ENCODE measurements at places on chromosomes 11 and 22. TPM values are rescaled to one million over a fixed set of nuclear protein-coding genes. Genes with fewer than 3 reads are reported as not detected.
A peak's percentile ranks its signal among the peaks of the same experiment; 100 is the strongest.

DNA sequence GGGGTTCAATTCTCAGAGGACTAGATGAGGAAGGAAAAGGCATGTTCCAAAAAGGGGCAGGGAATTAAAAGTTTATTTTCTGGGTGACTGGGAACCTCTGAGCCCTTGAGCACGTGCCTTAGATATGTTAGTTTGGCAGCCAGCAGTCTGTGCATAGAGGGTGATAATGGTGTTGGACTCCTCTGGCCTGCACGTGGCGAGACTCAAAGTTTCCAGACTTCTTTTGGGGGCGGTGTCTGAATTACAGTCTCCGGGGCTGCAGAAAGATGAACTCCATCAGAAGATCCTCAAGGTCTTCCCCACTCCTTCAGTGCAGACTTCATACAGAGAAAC is 861 bp upstream of the ZNRF3 start:
- DNase-seq, result no peak

GRCh38 chr11:2934611-2935239 is 5.5 kb upstream of the PHLDA2 start:
- peak; percentile 62 for DNase-seq

GRCh38 chr22:25644122-25644521 is 79.6 kb downstream of the GRK3 start:
- no peak for DNase-seq

GRCh38 chr11:110990311-110990710 is 255.2 kb upstream of the POU2AF2 start:
- no peak for DNase-seq

- DNase-seq, result no peak
These were observed 143.0 kb downstream of the TBC1D22A start for GRCh38 chr22:46905415-46905814.

- no peak for DNase-seq
These were observed 3.8 kb downstream of the MUC5AC start for GRCh38 chr11:1161410-1162137.

DNA sequence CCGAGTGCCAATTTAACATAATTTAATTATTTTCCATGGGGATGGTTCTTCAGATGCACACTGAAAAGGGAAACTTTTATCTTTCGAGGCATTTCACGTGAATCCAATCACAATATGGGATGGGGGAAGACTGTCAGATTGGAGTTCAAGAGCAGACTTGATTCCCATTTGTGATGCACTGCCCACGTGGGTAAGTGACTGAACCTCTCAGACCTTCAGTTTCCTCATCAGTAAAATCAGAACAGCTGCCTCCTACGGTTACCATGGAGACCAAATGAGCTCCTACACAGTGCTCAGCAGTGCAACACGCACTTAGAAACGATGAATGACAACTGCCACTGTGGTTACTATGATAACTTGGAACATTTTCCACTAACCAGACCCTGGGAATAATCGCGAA is 21.7 kb downstream of the KIAA0930 start:
- no peak for DNase-seq

GRCh38 chr22:42344361-42344905 is 74.0 kb upstream of the TCF20 start:
- no peak for DNase-seq

DNA sequence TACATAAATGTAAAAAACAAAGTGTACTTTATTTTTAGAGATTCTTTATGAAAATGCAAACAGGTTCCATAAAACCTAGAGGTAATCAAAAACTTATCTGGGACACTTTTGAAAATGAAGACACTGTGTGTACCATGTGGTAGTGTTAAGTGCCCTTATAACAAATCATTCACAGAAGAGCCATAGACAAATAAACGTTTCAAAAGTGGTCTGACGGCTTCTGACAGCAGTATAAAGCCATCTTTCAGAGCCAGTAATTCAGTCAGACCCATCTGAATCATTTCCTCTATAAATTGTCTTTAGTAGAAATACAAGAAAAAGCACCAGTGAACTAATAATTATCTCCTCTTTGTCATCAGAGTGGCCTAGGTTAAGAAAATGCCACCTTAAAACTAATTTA is 100.0 kb downstream of the PAX6 start:
- no peak for DNase-seq

DNA sequence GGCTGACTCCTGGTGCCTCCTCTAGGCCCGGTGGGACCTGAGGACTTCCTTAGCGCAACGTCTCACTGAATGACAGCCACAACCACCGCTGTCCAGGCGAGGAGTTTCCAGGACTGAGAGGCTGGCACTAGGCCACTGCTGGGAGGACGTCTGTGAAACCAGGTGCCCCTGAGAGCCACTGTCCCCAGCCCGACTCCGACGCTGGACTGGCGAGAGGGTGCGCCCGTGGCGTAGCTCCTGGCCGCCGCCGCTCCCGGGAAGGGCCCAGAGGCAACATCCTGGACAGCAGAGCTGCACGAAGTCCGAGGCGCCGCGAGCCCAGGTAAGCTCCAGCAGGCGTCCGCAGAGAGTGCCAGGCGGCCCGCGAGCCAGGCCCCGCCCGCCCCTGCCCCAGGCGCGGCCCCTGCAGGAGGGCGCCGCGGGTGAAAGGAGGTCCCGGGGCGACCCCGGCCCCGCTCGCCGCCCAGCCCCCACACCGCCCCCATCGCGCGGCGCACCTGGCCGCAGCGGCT is 525 bp downstream of the DGCR2 start:
- DNase-seq, result no peak

DNA sequence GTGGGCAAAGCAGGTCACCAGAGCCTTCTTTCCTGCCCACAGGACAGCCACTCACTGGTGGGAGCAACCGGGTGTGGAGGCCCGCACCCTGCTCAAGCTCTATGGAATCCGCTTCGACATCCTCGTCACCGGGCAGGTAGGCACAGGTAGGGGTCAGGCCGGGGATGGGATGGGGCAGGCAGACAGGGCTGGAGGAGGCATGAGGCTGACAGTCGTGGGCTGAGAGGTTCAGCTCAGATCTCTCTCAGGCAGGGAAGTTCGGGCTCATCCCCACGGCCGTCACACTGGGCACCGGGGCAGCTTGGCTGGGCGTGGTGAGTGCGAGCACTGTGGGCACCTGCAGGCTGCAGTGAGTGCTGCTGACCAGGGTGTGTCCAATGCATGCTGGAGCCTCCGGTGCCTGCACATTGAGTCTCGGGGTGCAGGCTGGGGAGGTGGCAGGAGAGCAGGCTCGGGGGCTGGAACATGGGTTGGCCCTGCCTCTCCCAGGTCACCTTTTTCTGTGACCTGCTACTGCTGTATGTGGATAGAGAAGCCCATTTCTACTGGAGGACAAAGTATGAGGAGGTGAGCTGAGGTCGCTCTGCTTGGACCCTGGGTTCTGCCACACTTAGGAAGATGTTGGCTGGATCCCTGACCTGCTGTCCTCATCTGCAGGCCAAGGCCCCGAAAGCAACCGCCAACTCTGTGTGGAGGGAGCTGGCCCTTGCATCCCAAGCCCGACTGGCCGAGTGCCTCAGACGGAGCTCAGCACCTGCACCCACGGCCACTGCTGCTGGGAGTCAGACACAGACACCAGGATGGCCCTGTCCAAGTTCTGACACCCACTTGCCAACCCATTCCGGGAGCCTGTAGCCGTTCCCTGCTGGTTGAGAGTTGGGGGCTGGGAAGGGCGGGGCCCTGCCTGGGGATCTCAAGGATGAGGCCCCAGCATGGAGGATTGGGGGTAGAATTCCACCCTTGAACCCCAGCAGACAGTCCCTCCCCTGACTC is 6.3 kb downstream of the SLC7A4 start:
- DNase-seq, result no peak

DNA sequence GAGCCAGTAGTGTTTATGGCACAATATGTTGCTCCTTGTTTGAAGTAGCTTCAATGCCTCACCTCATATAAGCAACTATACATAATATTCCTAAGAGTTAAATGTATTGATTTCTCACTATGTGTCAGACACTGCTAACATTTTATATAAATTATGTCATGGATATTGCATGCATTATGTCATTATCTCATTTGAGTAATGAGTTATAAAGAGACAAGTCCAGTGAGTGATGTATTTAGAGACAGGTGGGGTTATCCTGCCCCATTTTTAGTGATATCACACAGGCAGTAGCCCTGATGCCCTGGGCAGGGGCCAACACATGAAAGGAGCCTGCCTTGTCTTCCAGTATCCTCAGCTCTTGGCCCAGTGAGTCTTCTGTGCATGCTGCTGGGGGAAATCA is 247.0 kb upstream of the SESN3 start:
- no peak for DNase-seq

GRCh38 chr22:45238957-45239680 is 1.6 kb downstream of the KIAA0930 start:
- DNase-seq, result no peak

GRCh38 chr11:13921545-13921944 is 41.0 kb upstream of the SPON1 start:
- no peak for DNase-seq

- no peak for DNase-seq
These were observed 39.0 kb downstream of the ADAMTS8 start for GRCh38 chr11:130389335-130389935.

DNA sequence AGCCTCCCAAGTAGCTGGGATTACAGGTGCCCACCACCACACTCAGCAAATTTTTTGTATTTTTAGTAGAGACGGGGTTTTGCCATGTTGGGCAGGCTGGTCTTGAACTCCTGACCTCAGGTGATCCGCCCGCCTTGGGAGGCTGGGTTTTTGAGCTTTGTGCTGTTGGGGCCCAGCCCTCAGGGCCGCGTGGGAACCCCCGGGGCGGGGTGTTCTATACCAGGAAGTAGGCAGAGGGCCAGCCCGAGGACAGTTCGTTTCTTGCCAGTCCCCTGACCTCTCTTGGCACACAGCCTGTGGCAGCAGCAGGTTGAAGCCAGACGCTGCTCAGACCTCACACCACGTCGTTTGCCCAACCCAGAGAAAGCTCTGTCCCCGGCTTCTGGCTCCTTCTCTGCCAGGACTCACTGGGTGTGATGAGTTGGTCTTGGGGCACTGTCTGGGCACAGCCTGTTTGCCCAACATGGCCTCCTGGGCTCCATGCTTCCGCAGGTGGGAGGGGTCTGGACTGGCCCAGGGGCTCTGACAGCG is 24.9 kb upstream of the CHKA start:
- no peak for DNase-seq

BBOX1 gene
- not detected for total RNA-seq

HMOX1 gene
- total RNA-seq, result 4.9 TPM

ART1 gene
- total RNA-seq, result not detected

IGLL1 gene
- not detected for total RNA-seq

SAA1 gene
- total RNA-seq, result not detected

C11orf97 gene
- not detected for total RNA-seq

TPH1 gene
- 1.2 TPM for total RNA-seq

Data from natural killer cell treated with Interleukin-12 subunit alpha and Interleukin-12 subunit beta and Interleukin-15 and Interleukin-18, amount 100 ng/mL, for 72 hours (primary cell).